Spleen (tissue), 13 donors: ENCODE measurements at places on chromosomes 12 and 14. TPM values are rescaled to one million over a fixed set of nuclear protein-coding genes. Genes with fewer than 3 reads are reported as not detected.
A peak's percentile ranks its signal among the peaks of the same experiment; 100 is the strongest.

GRCh38 chr14:67674139-67674479 lies 323 bp downstream of the VTI1B start:
- DNase-seq: peak; percentile 93

DNA sequence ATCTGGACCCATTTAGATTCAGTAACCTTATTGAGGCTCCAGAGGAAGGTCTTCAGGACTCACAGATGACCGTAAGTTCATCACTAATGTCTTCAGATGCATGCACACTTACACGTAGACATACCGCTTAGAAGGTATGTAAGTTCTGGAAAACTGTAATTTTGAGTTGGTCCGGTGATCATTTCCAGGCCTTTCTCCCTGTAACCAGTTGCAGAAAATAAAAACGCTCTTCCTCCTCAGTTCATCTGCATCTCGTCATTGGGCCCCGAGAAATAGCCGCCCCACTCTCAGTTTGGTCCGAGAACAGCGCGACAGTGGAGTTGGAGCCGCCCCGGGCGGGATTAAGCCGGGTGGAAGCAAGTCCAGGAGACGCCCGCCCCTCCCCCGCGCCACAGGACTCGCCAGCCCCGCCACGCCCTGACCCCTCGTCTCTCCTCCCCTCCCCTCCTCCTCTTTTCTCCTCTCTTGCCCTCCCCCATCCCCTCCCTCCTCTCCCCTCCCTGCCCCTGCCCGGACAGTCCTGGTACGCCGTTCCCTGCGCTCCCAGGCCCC lies 83.7 kb downstream of the TNFAIP2 start:
- DNase-seq: no peak

GRCh38 chr14:52473557-52473956 lies 78.7 kb downstream of the TXNDC16 start:
- DNase-seq: no peak

DNA sequence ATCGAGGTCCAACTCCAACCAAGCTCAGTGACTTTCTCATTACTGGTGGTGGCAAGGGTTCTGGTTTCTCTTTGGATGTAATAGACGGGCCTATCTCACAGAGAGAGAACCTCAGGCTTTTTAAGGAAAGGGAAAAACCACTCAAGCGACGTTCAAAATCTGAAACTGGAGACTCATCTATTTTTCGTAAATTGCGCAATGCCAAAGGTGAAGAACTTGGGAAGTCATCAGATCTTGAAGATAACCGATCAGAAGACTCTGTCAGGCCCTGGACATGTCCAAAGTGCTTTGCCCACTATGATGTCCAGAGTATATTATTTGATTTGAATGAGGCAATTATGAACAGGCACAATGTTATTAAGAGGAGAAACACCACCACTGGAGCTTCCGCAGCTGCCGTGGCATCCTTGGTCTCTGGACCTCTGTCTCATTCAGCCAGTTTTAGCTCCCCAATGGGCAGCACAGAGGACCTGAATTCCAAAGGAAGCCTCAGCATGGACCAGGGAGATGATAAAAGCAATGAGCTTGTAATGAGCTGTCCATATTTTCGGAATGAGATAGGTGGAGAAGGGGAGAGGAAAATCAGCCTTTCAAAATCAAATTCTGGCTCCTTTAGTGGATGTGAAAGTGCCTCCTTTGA lies 343.5 kb upstream of the RGS6 start:
- no peak for DNase-seq

- DNase-seq: no peak
Observed at GRCh38 chr12:127455347-127456265, 811.4 kb upstream of the TMEM132C start.

DNA sequence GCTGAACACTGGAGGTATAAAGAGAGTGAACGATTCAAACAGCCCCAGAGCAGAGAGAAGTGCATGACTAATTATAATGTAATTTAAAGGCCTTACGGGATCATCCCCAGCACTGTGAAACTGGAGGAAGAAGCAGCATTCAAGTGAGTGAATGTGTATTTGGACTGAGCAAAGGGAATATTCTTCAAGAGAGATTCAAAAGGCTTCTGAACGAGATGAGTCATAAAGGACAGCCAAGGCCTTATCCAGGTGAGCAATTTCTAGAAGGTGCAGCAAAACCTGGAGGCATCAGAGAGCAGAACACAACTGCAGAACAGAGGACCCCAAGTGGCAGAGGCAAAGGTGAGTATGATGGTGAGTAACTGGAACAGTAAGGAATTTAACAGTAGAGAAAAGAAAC lies 127.2 kb downstream of the BCAT1 start:
- no peak for DNase-seq

GRCh38 chr14:56274556-56274955 lies 156.3 kb downstream of the PELI2 start:
- DNase-seq: no peak

DNA sequence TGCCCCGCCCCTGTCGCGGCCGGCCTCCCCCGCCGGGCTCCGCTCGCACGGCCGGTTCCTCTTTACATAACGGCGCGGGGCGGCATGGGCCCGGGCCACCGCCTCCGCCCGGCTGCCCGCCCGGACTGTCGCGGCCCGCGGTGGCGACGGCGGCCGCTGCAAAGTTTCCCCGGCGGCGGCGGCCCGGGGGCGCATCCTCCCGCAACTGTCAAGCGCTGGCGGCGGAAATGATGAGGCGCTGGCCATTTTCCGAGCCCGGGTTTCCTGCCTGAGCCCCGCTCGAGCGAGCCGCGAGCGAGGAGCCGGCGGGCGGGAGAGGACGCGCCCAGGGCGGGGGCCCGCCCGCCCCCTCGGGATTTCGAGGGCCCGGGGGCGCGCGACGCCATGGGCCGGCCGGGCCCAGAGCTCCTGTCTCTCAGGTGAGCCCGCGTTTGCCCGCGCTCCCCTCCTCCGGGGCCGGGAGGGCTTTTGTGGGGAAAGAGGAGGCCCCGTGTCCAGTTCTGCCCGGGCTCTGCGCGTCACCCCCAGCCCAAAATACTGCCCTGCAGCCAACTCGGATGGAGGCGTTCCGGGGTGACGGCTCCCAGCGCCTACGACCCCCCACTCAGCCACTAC lies at the start of gene SH2B3:
TSS of gene SH2B3 (plus strand) at position 65 of the 615 bp plus-strand sequence. CDS start 12,223 bp downstream, outside the sequence.
- no peak for DNase-seq

GRCh38 chr14:66490143-66491111 lies 4.3 kb downstream of the CCDC196 start:
- no peak for DNase-seq

DNA sequence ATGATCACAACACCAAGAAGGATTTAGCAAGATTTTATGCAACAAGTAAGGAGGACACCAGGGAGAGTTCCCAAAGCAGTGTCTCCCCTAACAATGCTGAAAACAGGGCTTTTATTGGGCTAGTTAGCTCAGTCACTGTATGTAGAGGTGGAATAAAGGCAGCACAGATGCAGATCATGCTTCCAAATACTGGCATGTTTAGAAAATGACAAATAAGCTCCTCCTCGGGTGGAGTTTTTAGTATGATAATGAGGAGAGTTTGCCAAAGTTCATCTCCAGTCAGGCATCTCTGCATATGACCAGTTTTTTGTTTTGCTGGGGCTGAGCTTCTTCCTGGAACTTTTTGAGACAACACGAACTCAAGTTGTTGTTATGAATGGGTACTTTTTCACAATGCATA lies 4.4 kb upstream of the AVPR1A start:
- DNase-seq: no peak

- DNase-seq: no peak
Observed at GRCh38 chr12:25347716-25348592, 97.2 kb upstream of the KRAS start.

- DNase-seq: no peak
Observed at GRCh38 chr14:92223025-92223424, 99.9 kb upstream of the SLC24A4 start.

- no peak for DNase-seq
Observed at GRCh38 chr12:68636268-68636667, 25.6 kb downstream of the RAP1B start.

DNA sequence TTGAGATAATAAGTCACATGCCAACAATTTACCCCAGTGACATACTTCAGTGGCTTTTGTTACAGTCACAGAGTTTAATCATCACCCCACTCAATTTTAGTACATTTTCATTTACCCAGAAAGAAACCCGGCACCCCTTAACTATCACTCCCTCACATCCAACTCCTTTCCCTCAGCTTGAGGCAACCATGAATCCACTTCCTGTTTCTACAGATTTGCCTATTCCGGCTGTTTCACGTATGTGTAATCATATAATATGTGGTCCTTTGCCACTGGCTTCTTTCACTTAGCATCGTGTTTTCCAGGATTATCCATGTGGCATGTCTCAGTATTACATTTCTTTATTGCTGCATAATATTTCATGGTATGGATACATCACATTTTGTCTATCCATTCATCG lies 147.5 kb downstream of the CFAP54 start:
- no peak for DNase-seq

- no peak for DNase-seq
Observed at GRCh38 chr12:19273482-19274330, 144.2 kb downstream of the PLEKHA5 start.

- DNase-seq: peak; percentile 98
Observed at GRCh38 chr12:120904197-120904773, at the start of gene SPPL3. TSS of gene SPPL3 (minus strand) at chr12:120904358. CDS start at chr12:120903867, 491 bp downstream.

GRCh38 chr12:88897723-88898122 lies 317.5 kb upstream of the KITLG start:
- DNase-seq: no peak

- DNase-seq: no peak
Observed at GRCh38 chr12:14171106-14171505, 189.7 kb upstream of the GRIN2B start.

- DNase-seq: no peak
Observed at GRCh38 chr14:59275668-59276067, 87.2 kb downstream of the DAAM1 start.

GRCh38 chr12:106416273-106416672 lies 58.7 kb downstream of the POLR3B start:
- no peak for DNase-seq

DNA sequence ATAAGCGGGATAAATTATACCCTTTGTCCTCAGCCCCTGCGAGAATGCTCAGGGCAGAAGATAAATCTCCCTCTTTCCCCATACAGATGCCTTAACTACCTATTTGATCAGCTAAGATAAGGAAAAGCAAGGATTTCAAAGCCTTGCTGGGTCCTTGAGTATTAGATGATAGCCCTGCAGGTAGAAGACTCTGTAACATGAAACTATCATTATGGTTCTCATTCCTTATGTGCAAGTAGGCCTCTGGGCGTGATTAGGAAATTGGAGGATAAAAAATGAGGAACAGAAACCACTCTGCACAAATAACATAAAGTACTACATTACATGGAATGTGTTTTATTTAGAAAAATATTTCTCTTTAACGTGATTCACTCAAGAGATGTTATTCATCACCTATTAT lies 14.5 kb upstream of the WDR89 start:
- DNase-seq: no peak

Gene EFS
- 2.9 TPM for total RNA-seq

Gene FOXM1
- total RNA-seq: 10.2 TPM

Gene EPYC
- total RNA-seq: not detected

Gene CCDC88C
- 135 TPM for total RNA-seq

Gene PHETA1
- 37.4 TPM for total RNA-seq

Gene TMEM63C
- total RNA-seq: 9.5 TPM

Gene GRIP1
- total RNA-seq: 7.2 TPM

Gene CLEC1B
- total RNA-seq: 2.9 TPM

Gene ASPG
- total RNA-seq: 0.10 TPM

Gene GALNT16
- 9.5 TPM for total RNA-seq

Gene TAS2R30
- total RNA-seq: 16.3 TPM
